ENCODE measurements at places on chromosomes 1 and 21.

DNA sequence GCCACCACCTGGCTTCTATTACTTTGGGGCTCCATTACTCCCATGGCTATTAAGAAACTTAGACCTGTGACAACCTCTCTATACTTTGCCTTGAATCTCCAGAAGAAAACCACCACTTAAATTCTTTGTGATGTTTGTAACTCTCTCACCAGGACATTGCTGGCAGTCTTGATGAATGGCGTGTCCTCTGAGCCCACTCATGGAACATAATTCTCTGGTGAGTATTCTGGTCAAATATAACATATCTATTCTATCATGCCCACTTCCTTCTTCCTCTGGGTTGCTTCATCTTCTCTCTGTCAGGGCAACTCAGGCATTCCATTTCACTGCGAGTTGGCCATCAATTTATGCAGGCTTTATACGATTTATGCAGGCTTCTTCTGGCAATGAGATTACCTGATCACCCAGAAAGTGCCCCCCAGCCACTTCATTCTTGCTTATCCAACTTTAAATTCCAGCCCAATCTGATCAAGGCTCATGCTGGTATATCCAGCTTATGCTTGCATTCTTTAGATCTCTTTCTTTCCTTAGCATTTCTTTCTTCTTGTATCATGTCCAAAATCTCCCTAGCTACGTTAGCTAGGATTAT is 112.0 kb upstream of the CHRM3 start:
- no peak for DNase-seq

DNA sequence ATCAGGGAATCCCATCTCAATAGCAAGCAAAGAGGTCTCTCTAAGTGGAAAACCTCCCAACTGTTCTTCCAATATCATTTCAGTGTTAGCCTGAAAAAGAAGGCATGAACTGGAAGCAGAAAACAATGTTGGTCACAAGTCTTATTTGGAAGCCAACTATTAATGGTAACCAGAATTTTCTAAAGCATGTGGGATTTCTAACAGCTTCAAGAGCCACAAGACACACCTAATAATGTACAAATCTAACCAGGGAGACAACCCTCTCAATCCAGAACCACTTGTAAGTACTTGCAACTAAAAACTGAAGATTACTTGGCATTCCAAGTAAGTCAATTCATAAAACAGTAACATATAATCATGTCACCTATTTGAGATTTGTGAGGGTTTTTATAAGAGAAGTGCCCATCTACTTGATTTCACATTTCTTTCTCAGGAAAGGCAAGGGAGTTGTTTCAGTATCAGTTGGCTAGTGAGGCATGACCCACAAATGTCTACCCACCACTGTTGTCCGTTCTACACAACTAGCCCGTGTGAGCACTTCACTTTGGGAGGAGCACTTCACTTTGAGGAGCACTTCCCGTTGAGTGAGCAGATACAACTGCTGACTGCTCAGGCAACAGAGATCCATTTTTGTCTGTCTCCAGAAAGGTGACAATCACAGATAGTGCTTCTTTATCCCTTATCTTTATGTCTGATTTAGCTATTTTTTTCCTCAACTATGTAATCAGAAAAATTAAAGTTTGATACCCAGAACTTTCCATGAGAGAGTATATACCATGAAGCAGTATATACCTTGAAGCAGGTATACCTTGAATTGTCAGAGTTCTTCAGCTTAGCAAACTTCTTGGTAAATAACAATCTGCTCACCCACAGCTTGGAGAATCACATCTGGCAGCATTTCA is 11.1 kb downstream of the STX6 start:
- DNase-seq = no peak

- DNase-seq = no peak
These were observed 59.1 kb downstream of the APCS start for GRCh38 chr1:159646687-159647086.

DNA sequence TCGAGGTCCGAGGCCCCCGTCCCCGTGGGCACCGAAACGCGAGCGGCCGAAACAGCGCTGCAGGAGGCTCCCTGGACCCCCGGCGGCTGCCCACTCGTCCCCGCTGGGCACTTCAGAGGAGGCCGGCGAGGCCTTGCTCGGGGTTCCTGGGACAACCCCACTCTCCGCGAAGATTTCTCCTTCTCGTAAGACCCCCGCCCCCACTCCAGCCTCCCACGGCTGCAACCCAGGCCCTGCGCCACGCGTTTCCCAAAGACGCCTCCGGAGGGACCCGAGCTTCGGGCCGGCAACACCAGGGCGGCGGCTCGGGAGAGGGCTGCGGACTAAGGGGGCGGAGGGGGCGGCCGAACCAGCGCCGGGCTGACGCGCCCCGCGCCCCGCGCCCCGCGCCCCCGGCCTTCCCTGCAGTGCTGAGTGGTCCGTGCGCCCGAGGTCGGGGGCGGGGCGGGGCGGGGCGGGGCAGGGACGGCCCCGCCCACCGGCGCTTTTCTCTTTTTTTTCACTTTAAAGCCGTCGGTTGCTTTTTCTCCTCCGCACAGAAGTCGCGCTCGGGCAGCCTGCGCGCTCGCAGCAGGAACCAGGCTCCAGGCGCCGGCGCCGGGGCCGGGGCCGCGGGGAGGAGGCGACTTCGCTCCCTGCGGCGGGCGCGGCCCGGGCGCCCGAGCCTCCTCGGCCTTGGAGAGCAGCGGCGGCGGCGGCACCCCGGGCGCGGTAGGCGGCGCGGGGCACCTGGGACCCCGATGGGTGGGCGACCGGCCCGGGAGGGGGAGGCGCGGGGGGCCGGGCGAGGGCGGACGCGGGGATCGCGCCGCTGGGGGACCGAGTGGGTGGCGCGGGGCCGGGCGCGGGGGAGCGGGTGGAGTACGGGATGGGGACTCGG is at the start of gene SPSB1:
TSS of gene SPSB1 (plus strand) at position 534 of the 880 bp plus-strand sequence. CDS start 62,998 bp downstream, outside the sequence.
- DNase-seq = peak; percentile 65

Measured in AG08395 (cell line).